Glutamatergic neuron (in vitro differentiated cells): ENCODE measurements at places on chromosomes 5 and 9. TPM values are rescaled to one million over a fixed set of nuclear protein-coding genes. Genes with fewer than 3 reads are reported as not detected.

DNA sequence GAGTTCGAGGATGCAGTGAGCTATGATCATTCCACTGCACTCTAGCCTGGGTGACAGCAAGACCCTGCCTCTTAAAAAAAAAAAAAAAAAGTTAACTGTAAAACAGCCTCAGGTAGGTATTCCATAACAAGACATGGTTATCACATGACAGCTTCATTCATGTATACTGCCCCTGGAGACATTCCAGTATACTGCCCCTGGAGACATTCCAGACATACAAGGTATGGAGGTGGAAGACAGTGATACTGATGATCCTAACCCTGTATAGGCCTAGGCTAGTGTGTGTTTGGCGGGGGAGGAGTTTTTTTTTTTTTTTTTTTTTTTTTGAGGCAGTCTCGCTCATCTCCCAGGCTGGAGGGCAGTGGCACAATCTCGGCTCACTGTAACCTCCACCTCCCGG is 105.5 kb downstream of the RICTOR start:
- H3K4me3 ChIP-seq, result no peak overlapping the region
- no peak overlapping the region for H3K27ac ChIP-seq
- no peaks in the 10 kb centered on the region for H3K27me3 ChIP-seq
- H3K36me3 ChIP-seq, result no peaks in the 10 kb centered on the region
- DNase-seq, result no peak

GRCh38 chr5:112691339-112691680 is 46.4 kb upstream of the APC start:
- DNase-seq, result no peak
- H3K4me3 ChIP-seq, result no peak overlapping the region
- no peak overlapping the region for H3K27ac ChIP-seq
- H3K36me3 ChIP-seq, result no peaks in the 10 kb centered on the region
- H3K4me1 ChIP-seq, result peaks cover 36% of the 10 kb centered on the region
- peaks cover 2% of the 10 kb centered on the region for H3K27me3 ChIP-seq

DNA sequence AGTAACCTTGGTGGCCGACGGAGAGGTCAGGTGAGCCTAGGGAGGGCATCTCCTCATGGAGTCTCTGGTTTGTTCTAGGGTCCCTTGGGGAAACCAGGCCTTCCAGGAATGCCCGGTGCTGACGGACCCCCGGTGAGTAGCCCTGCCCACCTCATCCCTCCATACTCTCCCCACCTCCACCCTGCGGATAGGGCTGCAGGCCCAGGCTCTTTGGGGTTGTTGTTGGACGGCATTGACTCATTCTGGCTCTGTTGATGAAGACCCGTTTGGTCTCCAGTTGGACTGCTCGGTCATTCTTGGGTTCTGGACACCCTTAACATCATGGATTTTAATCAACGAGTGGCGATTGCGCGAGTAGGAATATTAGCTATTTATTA is 112.3 kb upstream of the FCN2 start:
- no peak for DNase-seq
- peaks cover 3% of the 10 kb centered on the region for H3K27me3 ChIP-seq
- H3K4me1 ChIP-seq, result peaks cover 10% of the 10 kb centered on the region
- no peaks in the 10 kb centered on the region for H3K36me3 ChIP-seq
- peak overlapping the region; percentile 3 for H3K27ac ChIP-seq
- no peak overlapping the region for H3K4me3 ChIP-seq

GRCh38 chr5:92927291-92927778 is 653.7 kb downstream of the NR2F1-AS1 start:
- no peak for DNase-seq
- H3K4me3 ChIP-seq, result no peak overlapping the region
- no peaks in the 10 kb centered on the region for H3K27me3 ChIP-seq
- no peaks in the 10 kb centered on the region for H3K36me3 ChIP-seq
- H3K4me1 ChIP-seq, result peaks cover 3% of the 10 kb centered on the region
- no peak overlapping the region for H3K27ac ChIP-seq

DNA sequence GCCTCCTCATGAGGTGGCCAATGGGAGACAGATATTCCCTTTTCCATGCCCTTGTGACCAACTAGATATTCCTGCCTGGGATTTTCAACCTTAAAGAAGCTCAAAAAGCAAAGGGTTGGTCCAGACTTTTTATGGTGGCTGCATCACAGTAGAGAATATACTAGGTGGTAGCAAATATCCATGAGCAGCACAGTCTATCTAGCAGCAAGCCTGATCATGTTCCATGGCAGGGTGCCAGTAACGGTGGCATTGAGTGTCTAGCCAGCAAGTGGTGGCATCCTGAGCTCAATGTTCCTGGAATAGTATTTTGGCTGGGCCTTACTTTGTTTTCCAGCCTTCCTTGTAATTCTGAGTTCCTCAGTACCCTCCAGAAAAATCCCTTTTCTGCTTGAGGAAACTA is 25.8 kb downstream of the CDC25C start:
- H3K4me1 ChIP-seq, result no peaks in the 10 kb centered on the region
- DNase-seq, result no peak
- no peaks in the 10 kb centered on the region for H3K36me3 ChIP-seq
- no peaks in the 10 kb centered on the region for H3K27me3 ChIP-seq
- no peak overlapping the region for H3K4me3 ChIP-seq

GRCh38 chr9:87039809-87040392 is 92.6 kb upstream of the GAS1 start:
- H3K27me3 ChIP-seq, result peaks cover 5% of the 10 kb centered on the region
- peaks cover 25% of the 10 kb centered on the region for H3K4me1 ChIP-seq
- DNase-seq, result no peak
- peaks cover 8% of the 10 kb centered on the region for H3K36me3 ChIP-seq
- H3K4me3 ChIP-seq, result peak overlapping the region; percentile 84

- peaks cover 3% of the 10 kb centered on the region for H3K27me3 ChIP-seq
- no peak overlapping the region for H3K4me3 ChIP-seq
- peaks cover under 1% of the 10 kb centered on the region for H3K4me1 ChIP-seq
- no peak for DNase-seq
- no peak overlapping the region for H3K27ac ChIP-seq
These were observed 66.1 kb downstream of the CFAP90 start for GRCh38 chr5:7784683-7785380.

DNA sequence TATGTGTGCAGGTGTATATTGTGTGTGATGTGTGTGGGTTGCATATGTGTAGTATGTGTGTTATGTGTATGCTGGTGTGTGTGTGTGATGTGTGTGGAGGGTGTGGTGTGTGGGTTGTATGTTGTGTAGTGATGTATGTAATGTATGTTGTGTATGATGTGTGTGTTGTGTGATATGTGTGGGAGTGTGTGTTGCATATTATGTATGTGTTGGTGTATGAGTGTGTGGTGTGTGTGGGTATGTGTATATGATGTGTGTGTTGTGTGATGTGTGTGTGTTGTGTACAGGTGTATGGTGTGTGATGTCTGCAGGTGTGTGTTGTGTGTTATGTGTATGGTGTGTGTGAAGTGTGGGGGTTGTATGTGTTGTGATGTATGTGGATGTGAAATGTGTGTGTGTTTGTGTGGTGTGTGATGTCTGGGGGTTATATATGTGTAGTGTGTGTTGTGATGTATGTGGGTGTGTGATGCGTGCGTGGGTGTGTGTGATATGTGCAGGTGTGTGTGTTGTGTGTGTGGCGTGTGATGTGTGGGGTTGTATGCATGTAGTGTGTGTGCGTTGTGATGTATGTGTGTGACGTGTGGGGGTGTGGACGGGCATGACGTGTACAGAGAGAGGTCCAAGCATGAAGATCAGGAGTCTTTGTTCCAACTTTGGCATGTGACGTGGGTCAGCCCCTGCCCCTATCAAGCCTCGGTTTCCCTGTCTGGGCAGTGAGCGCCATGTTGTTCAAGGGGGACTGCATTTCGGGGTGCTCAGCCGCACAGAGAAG is 8.5 kb upstream of the CRB2 start:
- peaks cover 4% of the 10 kb centered on the region for H3K4me1 ChIP-seq
- DNase-seq, result no peak
- peaks cover 7% of the 10 kb centered on the region for H3K27me3 ChIP-seq
- H3K36me3 ChIP-seq, result no peaks in the 10 kb centered on the region
- no peak overlapping the region for H3K4me3 ChIP-seq

- H3K36me3 ChIP-seq, result peaks cover 11% of the 10 kb centered on the region
- no peak overlapping the region for H3K27ac ChIP-seq
- H3K4me3 ChIP-seq, result no peak overlapping the region
- H3K27me3 ChIP-seq, result peaks cover 2% of the 10 kb centered on the region
These were observed 1.0 kb upstream of the MCC start for GRCh38 chr5:113489299-113489698.

GRCh38 chr5:74017786-74018211 is 391.8 kb downstream of the ARHGEF28 start:
- peaks cover 5% of the 10 kb centered on the region for H3K36me3 ChIP-seq
- no peaks in the 10 kb centered on the region for H3K27me3 ChIP-seq
- no peak overlapping the region for H3K27ac ChIP-seq
- no peak overlapping the region for H3K4me3 ChIP-seq

DNA sequence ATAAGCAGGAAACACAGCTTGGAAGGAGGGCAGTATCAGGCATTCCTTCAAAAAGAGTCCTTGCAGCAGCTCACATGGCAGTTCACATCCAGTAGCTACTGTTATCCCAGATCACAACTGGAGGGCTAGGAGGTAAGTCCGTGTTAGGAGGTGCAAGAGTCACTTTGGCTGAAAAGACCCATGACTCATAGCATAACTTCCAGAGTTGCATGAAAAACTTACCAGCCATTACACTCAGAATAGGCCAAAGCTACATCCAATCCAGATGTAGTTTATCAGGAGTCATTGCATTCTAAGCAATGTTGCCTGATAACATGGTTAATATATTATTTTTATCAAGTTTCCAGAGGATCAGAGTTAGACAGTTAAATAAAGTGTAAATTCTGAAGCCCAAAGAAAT is 1126.4 kb upstream of the SEMA6A start:
- no peaks in the 10 kb centered on the region for H3K4me1 ChIP-seq
- no peak overlapping the region for H3K4me3 ChIP-seq
- no peaks in the 10 kb centered on the region for H3K36me3 ChIP-seq
- DNase-seq, result no peak

- peaks cover 9% of the 10 kb centered on the region for H3K36me3 ChIP-seq
- peaks cover 32% of the 10 kb centered on the region for H3K4me1 ChIP-seq
- no peak overlapping the region for H3K4me3 ChIP-seq
- H3K27me3 ChIP-seq, result peaks cover 18% of the 10 kb centered on the region
These were observed 76.7 kb upstream of the UNC5A start for GRCh38 chr5:176733406-176734262.

DNA sequence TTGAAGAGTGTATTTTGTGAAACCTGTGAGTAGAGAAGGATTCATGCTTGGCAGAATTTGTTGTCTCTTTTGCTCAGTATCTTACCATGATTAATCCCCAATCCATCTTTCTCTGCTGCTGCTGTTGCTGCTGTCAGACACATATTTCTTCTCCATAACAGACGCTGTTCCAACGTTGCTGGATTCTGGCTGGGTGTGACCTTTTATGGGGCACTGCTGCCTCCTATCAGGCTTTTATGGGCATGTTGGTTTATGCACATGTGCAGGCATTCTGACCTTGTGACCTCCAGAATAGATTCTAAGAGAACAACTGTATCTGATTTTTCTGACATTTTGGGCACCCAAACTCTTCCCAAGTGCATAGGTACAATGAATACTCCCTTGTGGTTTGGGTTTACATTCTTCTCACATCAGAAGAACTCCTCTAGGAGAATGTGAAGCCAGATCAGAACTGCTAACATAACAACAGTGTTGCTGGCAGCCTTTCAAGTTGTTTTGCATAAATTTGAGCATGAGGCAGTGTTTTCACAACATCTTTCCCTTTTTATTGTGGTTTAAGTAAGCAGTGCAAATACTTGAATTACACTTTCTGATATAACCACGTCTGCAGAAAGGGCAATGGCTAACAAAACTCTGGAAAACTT is 9.2 kb upstream of the ISL1 start:
- peak overlapping the region; percentile 21 for H3K27ac ChIP-seq
- DNase-seq, result peak; percentile 22
- H3K36me3 ChIP-seq, result no peaks in the 10 kb centered on the region
- peak overlapping the region; percentile 21 for H3K4me3 ChIP-seq
- H3K27me3 ChIP-seq, result peaks cover 13% of the 10 kb centered on the region
- peaks cover 47% of the 10 kb centered on the region for H3K4me1 ChIP-seq

RCL1 gene
- total RNA-seq, result 14.4 TPM

SPINK13 gene
- not detected for total RNA-seq

TAF11L5 gene
- total RNA-seq, result 0.83 TPM

ENG gene
- not detected for total RNA-seq

RNF183 gene
- total RNA-seq, result not detected

IFNA2 gene
- not detected for total RNA-seq

F12 gene
- 5.4 TPM for total RNA-seq

STK32A gene
- total RNA-seq, result 3.2 TPM
